ENCODE measurements at places on chromosomes 11 and 22.

- DNase-seq: no peak
These were observed 26.4 kb downstream of the MB start for GRCh38 chr22:35590634-35591295.

GRCh38 chr22:39149915-39150847 is 2.3 kb downstream of the CBX7 start:
- DNase-seq: no peak

DNA sequence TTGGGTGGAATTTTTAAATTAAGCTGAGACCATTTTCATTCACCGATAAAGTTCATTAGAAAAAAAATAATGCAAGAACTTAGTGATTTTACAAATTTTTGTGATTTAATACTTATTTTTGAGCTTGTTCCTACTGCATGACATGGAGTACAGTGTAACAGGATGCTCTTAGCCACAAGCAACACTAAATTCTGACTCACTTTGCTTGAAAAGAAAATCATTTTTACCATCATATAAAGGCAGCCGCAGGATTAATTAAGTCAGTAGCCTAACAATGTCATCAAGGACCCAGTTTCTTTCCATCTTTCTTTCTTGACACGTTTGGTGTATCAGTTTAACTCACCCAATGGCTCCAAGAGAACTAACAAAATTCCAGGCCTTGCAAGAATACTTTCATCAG is 540.3 kb upstream of the LUZP2 start:
- no peak for DNase-seq

DNA sequence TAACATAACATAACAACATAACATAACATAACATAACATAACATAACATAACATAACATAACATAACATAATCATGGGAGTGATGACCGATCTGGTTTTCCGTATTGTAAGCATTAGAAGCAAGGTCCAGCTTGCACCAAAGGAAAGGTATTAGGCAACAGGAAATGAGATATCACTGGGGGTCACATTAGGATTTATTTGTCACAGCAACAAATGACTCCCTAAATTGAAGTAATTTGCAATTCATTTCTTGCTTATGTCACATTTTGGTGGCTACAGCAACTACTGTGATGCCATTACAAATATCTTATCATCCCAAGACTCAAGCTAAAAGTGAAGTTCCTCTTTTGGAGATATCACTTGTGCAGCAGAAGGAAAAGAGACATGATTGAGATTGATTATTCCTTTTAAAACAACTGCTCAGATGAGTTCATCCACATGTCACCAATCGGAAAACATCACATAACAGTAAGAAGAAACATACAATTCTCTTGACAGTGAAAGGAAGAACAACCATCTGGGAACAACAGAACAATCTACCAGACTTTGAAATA is 1331.1 kb upstream of the RAG2 start:
- DNase-seq: no peak

DNA sequence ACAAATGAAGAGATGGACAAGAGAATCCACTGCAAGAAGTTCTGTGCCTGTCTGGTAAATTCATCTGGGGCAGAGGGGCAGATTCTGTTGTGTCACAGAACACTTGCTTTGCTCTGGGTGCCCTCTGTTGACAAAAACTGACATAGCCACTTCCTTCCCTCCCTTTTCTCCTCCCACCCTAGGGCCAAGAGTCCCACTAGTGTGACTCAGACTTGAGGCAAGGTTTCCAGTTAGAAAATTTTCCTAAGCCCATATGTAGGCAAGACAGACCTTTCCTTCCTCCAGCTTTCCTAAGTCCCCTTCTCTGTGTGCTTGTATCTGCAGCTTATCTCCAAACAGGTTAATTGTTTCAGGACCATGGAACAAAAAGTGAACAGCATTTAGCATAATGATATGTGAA is 106.8 kb downstream of the RBFOX2 start:
- peak; percentile 91 for DNase-seq

GRCh38 chr22:21816787-21817496 is 50.5 kb downstream of the MAPK1 start:
- DNase-seq: peak; percentile 97

- no peak for DNase-seq
These were observed 195.5 kb upstream of the SNX19 start for GRCh38 chr11:131111775-131112174.

DNA sequence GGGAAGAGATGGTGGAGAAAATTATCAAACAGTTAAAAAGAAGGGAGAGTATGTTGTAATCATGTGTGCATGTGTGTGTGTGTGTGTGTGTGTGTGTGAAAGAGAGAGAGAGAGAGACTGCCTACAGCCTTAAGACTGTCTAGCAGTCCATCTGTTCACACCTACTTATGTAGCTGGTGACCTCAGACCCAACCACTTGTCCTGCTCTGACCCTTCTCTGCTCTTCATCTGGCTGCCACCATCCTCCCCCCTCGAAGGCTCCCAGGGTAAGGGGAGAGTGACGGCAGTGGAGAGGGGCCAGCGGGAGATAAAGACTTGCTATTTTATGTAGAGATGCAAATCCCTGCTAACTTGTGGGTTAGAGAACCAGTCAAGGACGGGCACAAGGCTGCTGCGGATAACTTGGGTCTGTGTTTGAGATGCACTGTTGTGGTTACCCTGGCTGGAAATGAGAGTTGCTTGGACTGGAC is 24.9 kb upstream of the GRAMD1B start:
- no peak for DNase-seq

GRCh38 chr11:61834278-61835048 is 6.4 kb downstream of the FADS2 start:
- DNase-seq: peak; percentile 12

DNA sequence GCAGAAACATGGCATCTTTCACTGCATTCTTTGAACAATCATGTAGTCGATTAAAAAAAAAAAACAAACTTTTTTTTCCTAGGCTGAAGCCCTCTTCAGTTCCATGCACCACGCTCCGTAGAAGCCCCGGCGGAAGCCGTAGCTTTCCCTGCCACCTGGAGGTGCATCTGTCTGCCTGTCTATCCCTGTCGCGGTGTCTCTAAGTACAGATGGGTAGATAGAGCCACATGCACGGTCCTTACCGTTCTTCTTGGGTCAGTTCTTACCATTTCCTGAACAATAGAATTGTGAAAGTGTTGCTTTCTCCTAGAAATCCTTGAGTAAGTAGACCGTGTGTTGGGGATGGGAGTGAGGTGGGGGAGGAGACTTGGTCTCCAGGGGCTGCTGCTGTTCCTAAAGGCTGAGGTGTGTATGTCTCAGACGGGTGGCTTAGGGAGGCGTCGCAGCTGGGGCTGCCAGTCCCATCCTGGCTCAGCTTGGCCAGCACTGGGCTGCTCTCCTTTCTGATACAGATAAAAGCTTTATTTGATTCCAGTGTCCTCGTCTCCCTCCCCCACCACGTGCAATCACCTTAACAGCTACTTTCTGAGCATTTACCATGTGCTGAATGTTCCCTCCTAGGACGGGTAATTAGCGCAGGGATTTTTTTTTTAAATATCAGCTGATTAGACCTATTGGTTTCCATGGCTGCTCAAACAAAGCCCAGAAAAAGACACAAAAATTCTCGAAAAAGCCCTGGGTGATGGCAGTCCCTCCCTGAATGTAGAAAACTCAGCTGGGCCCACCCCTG is 46.8 kb downstream of the MACROD1 start:
- no peak for DNase-seq

GRCh38 chr22:31451709-31452571 is 37.7 kb downstream of the EIF4ENIF1 start:
- DNase-seq: peak; percentile 67
